ENCODE measurements at places on chromosomes 11 and 22. TPM values are rescaled to one million over a fixed set of nuclear protein-coding genes. Genes with fewer than 3 reads are reported as not detected.

Gene MUC2
- total RNA-seq, result not detected

Gene CDC42BPG
- total RNA-seq, result 15.9 TPM

Gene SHISAL1
- total RNA-seq, result 0.63 TPM

Gene WT1
- total RNA-seq, result not detected

Gene KREMEN1
- total RNA-seq, result 30.4 TPM

Gene PHOX2A
- total RNA-seq, result not detected

Gene CDK2AP2
- 45.8 TPM for total RNA-seq

Gene MS4A6E
- not detected for total RNA-seq

Gene FXYD6
- 0.21 TPM for total RNA-seq

Gene PVALB
- not detected for total RNA-seq

Gene SLC15A3
- total RNA-seq, result 0.07 TPM

Gene UCP3
- total RNA-seq, result not detected

Gene TRAF6
- 4.4 TPM for total RNA-seq

Gene CALCB
- total RNA-seq, result not detected

Gene GAL
- total RNA-seq, result 8.5 TPM

Gene OR6A2
- not detected for total RNA-seq

Gene FREY1
- 0.21 TPM for total RNA-seq

Gene PRCP
- total RNA-seq, result 21.7 TPM

Gene OR52A1
- total RNA-seq, result not detected

Gene FSHB
- not detected for total RNA-seq

Gene SH3BP1
- 83.4 TPM for total RNA-seq

Gene SEC14L6
- not detected for total RNA-seq

Gene HEPN1
- total RNA-seq, result not detected

Gene TBX1
- total RNA-seq, result 34.4 TPM

Gene PRMT3
- 26.9 TPM for total RNA-seq

Gene NLRP10
- total RNA-seq, result 0.71 TPM

Gene TRPM5
- total RNA-seq, result not detected

Gene APOL5
- total RNA-seq, result not detected

Gene ASRGL1
- total RNA-seq, result not detected

Gene CCDC89
- not detected for total RNA-seq

Gene OR4C5
- total RNA-seq, result not detected

Gene PTPRCAP
- total RNA-seq, result not detected

Gene RIBC2
- total RNA-seq, result 0.46 TPM

Gene GSTT2B
- 2.1 TPM for total RNA-seq

Gene HPX
- total RNA-seq, result 0.28 TPM

Gene MS4A12
- total RNA-seq, result not detected

Gene ST13
- 118 TPM for total RNA-seq

Gene RASD2
- total RNA-seq, result not detected

Gene TSSK2
- total RNA-seq, result not detected

Gene EMID1
- total RNA-seq, result 0.14 TPM

Gene BLID
- total RNA-seq, result 0.71 TPM

Gene SYT9
- not detected for total RNA-seq

Gene NOX4
- total RNA-seq, result 1.2 TPM

Gene LRRN4CL
- 0.28 TPM for total RNA-seq

Gene SPON1
- not detected for total RNA-seq

Gene NAALADL1
- total RNA-seq, result 2.0 TPM

Gene APLNR
- not detected for total RNA-seq

Gene CARNS1
- not detected for total RNA-seq

Gene RFPL2
- not detected for total RNA-seq

Gene PPP6R2
- total RNA-seq, result 45.2 TPM

Gene CD3D
- not detected for total RNA-seq

Gene TMEM123
- total RNA-seq, result 178 TPM

Gene CCDC88B
- 8.7 TPM for total RNA-seq

Gene SPDYC
- total RNA-seq, result not detected

Gene SCN3B
- not detected for total RNA-seq
